ENCODE measurements at places on chromosomes 16 and 17.

- DNase-seq = no peak
Observed at GRCh38 chr16:29892458-29892813, 6.9 kb downstream of the SEZ6L2 start.

GRCh38 chr17:77025781-77026180 lies 115.0 kb upstream of the SEC14L1 start:
- DNase-seq = no peak

DNA sequence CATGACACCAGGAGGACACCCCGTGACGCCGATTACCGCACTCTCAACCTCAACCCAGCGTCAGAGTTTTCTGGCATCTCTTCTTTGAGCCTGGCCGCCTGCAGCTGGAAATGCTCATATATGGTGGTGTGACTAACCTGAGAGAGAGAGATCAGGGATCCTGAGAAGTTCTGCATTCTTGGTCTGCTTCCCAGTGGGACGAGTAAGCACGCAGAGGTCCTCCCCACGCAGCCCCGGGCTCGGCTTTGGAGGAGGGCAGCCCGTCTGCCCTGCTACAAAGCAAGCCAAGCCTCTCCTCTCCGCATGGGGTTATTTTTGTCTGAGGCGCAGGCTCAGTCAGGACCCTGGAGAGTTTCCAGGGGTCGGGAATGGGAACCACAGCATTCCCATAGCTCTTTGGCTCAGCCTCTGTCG lies 16.5 kb downstream of the CRISPLD2 start:
- DNase-seq = no peak

DNA sequence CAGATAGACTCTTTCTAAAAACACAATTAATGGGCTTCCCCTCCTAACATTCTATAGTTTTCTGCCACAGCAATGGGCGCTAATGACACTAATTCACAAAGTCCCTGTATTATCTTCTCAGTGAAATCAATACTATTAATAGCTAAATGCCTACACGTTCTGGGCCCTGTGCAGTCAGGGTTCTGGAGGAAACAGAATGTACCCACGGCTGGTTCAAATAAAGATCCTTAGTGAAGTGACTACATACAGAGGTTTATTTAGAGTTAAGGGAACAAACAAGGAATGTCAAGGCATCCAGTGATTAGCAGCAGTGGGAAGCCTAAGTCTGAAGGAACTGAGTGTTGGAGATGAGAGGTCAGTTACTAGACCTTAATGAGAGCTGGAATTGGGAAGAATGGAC lies 43.5 kb upstream of the MTMR4 start:
- DNase-seq = no peak

DNA sequence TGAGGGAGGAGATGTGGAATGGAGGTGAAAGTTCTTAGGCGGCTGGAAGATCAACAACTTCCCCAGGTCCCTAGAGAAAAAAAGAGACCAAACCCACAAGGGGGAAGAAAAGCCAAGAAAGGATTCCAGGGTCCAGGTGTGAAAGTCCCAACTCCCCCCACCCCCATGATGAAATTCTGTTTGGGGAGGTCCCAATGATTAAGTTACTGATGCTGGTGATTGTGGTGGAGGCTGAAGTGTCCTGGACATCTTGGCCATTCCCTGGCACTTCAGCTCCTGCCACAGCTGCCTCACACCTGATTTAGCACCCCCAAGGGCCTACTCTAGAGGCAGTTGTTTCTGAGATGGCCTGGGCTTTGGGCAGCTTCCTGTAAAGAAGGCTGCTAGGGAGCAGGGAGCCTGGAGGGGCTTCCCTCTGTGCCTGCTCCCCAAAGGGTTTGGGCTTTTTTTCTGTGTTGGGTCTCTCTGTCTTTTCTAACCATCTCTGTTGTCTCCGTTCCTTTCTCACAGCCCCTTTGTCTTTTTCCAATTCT lies 13.1 kb downstream of the HOXB4 start:
- DNase-seq = no peak

- DNase-seq = no peak
Observed at GRCh38 chr16:71666264-71666663, 40.3 kb downstream of the MARVELD3 start.

DNA sequence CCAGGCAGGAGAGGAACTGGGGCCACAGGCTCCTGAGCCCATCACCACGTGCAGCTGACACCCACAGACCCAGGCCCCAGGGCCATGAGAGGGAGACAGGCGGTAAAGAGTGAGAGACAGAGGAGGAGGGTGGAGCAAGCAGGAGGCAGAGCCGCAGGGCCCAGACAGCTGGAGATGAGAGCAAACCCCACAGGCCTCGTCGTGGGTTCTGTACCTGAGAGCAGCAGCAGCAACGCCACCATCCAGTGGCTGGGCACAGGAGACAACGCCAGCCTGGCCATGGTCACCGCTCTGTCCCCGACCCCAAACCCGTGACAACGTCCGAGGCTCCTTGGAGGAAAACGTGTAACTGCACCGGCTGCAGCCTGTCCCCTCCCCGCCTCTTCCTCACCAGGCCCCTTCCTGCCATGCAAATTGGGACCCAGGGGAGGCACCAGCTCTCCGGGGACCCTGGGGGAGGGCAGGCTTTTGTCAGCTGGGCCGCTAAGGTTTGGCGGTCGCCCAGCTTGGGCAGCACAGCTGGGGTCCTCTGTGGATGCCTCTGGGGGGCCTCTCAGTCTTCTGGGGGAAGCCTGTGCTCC lies at the start of gene CD79B:
Gene CD79B (minus strand): TSS at position 351 of the 581 bp plus-strand sequence. CDS start 70 bp downstream, at position 281.
- DNase-seq = peak; percentile 19

DNA sequence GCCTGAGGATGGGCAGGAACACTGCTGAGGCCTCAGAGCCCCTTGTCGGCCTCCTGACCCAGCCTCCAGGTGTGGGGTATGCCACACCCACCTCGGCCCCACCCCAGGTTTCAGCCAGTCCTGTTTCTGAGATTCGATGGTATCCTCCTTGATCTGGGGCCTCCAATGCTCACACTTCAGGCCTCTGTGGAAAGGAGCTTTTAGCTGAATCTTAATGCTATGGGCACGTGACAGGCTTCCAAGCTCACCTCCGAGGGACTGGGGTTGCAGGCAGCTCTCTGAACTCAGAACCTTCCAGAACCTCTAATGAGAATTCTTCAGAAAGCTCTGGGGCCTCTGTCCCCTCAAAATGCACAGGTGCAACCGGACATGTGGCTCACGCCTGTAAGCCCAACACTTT lies 54.8 kb downstream of the SCNN1B start:
- DNase-seq = no peak

DNA sequence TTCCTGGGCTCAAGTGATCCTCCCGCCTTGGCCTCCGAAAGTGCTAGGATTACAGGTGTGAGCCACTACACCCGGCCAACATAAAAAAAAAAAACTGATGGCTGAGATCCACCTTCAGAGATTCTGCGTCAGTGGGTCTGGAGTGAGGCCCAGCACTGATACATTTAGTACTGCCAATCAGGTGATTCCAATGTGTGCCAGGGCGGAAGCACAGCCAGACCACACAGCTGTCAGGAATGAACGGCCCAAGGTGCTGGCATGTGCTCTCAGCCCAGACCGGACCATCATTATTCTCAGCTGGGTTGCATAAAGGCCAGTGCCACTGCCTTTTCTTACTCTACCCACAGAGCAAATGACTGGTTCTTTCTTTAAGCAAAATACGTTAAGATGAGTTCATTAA lies 1.2 kb upstream of the BCO1 start:
- no peak for DNase-seq

DNA sequence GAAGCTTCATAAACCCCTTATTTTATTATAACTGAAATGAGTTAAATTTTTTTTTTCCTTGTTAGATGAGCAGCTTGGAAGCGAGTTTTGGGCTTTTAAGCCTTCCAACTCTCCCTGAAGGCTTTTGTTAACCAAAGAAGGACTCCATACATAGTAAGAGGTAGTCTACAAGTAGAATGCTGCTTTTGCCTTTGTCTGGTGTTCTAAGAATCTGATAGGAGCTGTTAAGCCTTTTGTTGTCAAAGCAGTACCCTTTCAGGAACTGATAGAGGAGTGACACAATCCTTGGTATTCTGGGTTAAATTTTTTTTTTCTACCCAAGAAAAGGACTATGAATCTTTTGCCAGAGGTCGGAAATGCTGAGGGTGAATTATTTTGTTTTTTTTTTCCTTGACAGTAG lies 26.1 kb downstream of the MAP2K4 start:
- DNase-seq = no peak

- no peak for DNase-seq
Observed at GRCh38 chr17:82940226-82941020, 100.6 kb upstream of the ZNF750 start.

DNA sequence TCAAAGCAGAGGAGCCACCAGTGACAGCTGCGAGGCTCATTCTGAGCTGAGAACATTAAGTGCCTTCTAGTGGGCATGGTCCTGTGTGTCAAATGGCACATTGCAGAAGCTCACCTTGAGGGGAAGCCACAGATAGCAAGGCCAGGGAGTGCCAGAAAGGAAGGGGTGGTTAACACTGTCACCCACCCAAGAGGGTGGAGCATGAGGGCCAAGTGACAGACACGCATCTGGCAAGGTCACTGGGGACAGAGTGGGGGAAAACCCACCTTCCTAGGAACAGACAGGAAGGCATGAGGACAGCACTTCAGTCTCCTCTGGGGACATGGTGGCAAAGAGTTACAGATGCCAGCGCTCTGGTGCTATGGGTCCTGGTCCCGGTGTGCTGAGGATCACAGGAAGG lies 22.1 kb downstream of the NUBP1 start:
- no peak for DNase-seq

DNA sequence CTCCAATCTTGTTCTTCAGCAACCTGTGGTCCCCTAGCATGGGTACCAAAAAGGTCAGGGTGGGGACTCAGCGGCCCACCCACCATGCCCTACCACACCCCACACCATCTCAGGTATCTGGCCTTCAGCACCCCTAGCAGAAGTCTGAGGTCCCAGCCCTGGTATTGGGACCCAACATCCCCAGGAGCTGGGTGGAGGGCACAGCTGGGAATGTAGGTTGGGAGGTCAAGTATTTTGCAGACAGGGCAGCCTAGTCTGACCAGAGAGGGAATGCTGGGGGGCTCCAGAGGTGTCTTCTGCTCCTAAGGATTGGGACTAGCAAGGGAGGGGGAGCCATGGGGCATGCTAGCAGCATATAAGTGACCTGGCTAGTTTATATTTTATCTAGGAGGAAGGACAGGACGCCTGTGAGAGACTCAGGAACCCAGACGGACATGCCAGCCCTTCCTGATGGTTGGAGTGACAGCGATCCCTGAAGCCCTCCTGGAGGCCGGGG lies 822 bp upstream of the ADAM11 start:
- no peak for DNase-seq

- no peak for DNase-seq
Observed at GRCh38 chr17:73888862-73889261, 244.6 kb upstream of the SDK2 start.

DNA sequence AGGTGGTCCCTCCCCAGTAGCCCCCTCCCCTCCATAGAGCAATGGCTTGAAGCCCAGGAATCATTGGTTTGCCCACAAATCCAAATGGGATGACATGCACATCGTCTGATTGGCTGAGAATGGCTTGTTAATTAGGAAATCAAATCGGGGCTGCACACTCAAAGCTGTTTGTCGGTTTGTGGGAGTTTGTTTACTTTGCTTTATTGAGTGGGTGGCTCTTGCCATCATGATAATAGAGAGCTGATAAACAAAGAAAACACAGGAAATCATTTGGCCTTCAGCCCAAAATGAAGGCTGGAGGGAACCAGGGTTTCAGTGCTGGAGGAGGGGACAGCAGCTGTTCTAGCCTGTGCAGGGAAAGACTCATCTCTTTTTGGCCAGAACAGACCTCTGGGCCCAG lies 316.3 kb downstream of the CBLN1 start:
- DNase-seq = no peak

- DNase-seq = peak; percentile 17
Observed at GRCh38 chr17:1764284-1764683, 2.4 kb downstream of the SERPINF1 start.

GRCh38 chr17:46773221-46773605 lies 45.3 kb downstream of the WNT3 start:
- DNase-seq = no peak

DNA sequence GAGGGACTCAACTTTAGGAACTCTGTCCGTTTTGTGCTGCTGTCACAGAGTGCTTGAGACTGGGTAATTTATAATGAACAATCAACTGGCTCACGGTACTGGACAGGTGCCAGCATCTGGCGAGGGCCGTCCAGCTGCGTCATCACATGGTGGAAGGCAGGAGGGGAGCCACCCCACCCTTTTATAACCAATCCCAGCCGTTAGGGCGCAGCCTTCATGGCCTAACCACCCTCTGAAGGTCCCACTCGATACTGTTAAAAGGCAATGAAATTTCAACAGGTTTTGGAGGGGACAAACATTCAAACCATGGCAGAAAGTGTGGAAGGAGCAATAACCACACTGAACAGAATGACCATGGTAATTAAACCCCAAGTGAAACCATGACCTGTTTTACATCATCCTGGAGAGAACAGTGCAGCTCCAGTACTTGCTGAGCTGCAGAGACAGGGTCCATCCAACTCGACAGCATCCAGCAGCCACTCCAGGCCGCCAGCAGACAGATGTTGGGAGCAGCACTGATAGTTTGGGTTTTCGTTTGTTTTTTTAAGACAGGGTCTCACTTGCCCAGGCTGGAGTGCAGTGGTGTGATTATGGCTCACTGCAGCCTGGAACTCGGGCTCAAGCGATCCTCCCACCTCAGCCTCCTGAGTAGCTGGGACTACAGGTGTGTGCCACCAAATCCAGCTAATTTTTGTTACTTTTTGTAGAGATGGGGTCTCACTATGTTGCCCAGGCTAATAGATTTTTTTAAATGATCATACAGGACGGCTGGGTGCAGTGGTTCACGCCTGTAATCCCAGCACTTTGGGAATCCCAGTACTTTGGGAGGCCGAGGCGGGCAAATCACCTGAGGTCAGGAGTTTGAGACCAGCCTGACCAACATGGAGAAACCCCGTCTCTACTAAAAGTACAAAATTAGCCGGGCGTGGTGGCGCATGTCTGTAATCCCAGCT lies 11.0 kb downstream of the CHMP6 start:
- no peak for DNase-seq

DNA sequence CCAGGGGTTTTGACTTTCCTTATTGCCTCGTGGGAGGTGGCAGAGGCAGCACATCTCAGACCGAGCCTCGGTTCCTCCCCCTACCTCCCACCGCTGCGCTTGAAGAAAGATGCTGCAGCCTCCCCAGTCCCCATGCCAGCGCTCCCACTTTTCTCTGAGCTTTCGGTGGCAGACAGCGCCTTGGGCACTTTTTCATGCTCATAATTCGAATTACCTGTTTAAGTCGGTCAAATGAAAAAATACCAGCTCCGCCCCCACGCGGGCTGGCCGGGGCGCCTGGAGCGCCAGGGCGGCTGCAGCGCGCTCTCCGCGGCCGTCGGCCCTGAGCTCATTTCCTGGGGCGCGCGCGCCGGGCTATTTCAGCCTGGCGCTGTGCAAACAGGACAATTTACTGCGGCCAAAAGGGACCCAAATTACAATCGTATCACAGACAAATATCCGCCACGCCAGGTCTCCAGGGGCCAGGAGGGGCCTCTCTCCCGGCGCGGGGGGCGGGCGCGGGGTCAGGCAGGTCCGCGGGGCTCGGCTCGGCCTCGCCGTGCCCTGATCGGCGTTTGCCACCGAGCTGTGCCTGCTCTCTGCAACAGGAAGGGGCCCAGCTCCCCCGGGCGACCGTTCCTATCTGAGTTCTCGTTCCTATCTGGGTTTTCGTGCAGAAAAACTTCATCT lies 45.0 kb downstream of the SOST start:
- no peak for DNase-seq

- DNase-seq = no peak
Observed at GRCh38 chr17:2975469-2975958, 87.9 kb downstream of the OR1D5 start.

GRCh38 chr16:24234737-24235136 lies 21.4 kb upstream of the CACNG3 start:
- DNase-seq = no peak
